ELR (cell line): ENCODE measurements at places on chromosomes 6 and 20.

DNA sequence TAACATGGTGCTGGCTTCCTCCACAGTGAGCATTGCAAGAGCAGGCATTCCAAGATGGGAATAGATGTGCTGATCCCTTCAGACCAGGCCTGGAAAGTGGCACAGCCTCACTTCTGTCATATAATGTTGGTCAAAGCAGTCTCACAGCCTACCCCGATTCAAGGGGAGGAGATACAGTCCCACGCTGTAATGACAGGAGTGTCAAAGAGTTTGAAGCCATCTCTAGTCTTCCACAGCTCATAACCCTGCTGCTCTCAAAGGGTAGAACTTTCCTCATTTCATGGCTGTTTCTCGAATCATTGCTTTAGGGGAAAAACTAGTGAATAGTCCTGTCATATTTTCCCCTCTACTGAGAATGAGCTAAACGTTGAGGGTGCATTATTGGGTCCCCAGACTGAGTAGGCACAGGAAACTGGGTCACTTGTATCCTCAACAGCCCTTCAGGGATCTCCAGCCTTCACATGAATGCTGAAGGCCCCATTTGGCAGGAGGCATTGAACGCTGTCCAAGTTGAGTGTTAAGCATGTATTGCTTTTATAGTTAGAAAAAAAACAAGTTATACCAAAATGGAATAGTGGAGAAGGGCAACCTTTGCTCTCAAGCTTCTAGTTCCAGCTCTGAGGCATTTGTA lies 27.3 kb downstream of the DTD1 start:
- no peak for DNase-seq

GRCh38 chr6:88983532-88983931 lies 20.1 kb upstream of the RNGTT start:
- DNase-seq = peak; percentile 51

GRCh38 chr6:43924222-43924702 lies 154.3 kb downstream of the VEGFA start:
- DNase-seq = peak; percentile 28

DNA sequence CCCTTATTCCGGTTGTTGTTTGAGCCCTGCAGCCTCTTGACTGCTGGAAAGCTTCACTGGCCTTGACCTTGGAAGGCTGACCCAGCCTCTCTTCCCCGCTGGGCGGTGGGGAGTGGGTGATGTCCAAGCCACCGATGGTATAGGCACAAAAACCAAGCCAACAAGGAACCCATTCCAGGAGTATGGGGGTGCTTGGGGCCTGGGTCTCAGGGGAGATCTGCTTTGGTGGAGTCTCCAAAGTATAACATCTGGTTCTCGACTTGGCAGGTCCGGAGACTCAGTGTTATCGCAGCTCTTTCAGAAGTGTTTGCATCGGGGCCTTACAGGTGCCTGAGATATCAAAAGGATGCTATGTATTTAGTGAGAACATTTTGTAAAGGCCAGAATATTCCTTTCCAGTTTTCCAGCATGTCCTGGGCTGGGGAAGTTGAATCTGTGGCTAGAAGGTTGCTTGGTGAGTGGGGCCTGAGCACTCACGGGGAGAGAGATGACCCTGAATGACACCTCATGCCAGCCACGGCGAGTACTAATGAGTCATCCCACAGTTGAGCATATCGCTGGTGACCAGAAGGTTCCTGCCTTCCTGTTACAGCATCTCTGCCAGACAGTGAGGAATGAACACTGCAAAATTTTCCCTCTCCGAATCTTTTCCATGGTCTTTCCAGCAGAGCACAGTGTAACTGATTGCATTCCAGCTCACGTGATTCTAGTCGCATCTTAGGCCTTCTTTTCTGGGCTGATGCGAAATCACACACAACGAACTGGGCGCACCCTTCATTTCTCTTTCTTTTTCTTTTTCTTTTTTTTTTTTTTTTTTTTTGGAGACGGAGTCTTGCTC lies 133.9 kb downstream of the ZDHHC14 start:
- DNase-seq = peak; percentile 88

DNA sequence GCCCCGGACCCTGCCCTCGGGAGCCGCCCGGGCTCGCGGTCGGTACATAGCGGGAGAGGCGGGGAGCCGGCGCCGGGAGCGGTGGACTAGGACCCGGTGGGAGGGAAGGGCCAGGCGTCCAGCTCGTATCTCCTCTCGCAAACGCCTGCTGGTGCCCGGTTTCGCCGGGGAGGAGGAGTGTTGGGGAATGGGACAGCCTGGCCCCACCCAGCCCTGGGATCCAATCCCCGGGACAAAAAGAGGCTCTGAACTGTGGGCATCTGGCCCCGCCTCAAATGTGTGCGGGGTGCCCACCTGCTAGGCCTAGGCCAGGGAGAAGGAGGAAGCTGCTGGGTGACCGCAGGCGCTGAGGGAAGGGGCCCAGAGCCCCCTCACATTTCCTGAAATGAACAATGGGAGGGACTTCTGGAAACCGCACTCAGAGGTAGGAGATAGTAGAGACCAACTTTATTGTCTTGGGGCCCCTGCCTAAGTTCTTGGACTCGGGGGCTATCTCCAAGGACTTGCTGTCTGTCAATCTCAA lies at the start of gene KCNK17:
Gene KCNK17, minus strand, starts transcription at position 147 of the 523 bp plus-strand sequence. Its CDS starts 99 bp downstream, at position 48.
- no peak for DNase-seq

DNA sequence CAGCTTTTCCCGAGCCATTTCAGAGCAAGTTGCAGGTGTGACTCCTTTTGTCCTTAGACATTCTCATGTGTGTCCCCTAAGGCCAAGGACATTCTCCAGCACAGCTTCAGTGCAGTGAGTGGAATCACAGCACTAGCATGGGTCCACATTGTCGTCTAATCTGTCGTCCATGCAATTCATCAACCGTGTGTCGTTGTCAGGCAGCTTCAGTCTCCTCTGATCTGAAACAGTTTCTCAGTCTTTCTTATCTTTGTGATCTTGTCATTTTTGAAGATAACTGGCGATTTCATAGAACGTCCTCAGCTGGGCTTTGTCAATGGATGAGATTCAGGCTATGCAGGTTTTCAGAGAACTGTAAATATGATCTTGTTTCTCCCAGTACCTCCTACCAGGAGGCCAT lies 31.7 kb downstream of the CST2 start:
- no peak for DNase-seq

DNA sequence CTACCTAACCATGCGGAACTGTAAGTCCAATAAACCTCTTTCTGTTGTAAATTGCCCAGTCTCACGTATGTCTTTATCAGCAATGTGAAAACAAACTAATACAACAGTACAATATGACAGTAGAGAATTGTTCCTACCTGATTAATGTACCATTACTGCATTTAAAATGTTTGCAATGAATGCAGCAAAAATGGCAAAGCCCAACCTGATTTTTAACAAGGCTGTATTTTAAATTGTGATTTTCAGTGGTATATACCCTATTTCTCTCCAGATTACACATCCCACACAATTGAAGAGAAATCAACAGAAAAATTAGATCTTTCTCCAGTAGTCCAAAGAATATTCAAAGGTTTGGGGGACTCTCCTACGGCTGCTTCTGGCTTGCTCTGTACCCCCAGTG lies 3.3 kb upstream of the PCSK2 start:
- no peak for DNase-seq

GRCh38 chr6:37460805-37461204 lies 27.8 kb downstream of the CMTR1 start:
- DNase-seq = no peak

DNA sequence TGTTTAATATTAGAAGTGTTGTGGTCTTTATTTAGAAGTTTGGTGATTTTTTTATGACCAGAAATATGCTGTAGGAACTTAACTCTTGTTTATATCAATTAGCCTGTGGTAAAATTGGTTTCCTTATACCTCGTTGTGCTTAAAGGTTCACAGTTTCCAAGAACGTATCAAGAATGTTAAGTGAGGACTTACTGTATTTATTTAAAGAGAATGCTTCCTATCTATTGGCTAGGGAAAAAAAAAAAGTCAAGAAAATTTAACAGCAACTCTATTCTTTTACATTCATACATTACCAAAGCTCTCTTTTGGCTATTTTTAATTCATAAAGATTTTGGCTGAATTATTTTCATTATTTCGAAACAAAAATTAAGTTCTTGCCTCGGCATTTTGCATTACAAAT lies 1.6 kb downstream of the KIAA0319 start:
- DNase-seq = no peak

DNA sequence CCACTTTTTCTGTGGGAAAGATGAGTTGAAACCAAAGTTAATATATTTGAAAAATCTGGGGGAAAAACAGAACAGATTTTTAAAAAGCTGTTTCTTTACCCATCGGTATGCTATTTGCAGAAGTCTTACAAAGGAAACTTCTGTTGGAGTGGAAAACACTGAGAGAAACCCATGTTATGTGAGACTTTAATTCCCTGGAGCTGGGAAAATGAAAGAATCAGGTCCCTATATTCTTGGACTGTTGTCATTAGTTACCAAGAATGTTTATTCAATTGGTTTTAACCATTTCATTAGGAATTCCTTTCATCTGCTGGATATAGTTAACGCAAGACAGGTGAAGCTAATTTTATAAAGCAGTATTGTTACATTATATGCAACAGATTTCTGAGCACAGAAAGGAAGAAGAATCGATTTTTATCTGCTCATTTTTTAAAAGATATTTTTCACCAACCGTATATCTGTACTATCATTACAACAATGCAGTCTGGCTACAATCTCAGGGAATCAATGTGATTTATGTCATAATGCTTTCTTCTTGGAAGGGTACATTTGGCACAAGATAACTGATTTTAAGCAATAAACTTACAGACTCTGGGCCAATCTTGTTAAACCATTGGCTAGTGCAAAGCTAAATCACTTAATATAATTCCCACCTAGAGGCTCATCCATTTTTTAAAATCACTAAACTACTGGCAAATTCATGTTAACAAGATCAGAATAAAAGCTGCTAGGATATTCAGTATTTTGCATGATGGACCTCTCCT lies 170.0 kb downstream of the MOXD1 start:
- no peak for DNase-seq

DNA sequence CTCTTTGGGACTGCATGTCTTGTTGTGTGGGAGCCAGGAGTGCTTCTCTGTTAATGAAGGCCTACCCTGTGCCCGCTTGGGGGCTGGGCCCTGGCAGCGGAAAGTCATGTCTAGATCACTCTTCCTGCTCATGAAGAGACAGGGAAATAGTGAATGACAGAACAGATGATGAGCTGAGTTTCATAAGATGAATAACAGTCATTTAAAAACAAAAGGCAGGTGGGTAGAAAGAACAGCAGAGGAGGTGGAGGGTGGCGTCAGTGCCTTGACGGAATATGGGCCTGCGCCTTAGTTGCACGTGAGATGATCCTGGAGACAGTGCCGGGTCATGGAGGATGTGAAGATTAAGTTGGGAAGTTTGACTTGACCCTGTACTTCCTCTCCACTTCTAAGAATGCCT lies 85.5 kb downstream of the ARID1B start:
- no peak for DNase-seq

GRCh38 chr20:16517946-16518783 lies 55.1 kb downstream of the KIF16B start:
- DNase-seq = peak; percentile 47

DNA sequence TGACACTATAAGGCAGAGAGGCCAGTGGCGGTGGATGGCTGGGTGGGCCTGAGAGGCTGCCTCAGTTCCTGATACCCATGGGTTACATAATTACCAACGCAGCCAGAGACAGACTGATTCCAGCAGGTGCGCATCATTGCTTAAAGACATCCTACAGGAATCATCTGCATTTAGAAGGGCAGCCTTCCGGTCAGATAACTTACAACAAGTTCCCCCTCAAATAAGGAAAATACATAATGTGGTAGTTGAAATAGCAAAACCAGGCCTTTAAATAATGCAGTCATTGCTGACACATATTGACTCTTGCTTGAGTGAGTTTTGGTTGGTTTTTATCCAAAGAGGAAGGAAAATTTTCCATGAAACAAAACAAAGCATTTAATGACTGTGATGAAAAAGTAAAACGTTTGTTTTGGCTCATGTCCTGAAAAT lies 81.9 kb downstream of the SIM1 start:
- no peak for DNase-seq

GRCh38 chr20:5991623-5992441 lies 41.4 kb downstream of the MCM8 start:
- peak; percentile 65 for DNase-seq

DNA sequence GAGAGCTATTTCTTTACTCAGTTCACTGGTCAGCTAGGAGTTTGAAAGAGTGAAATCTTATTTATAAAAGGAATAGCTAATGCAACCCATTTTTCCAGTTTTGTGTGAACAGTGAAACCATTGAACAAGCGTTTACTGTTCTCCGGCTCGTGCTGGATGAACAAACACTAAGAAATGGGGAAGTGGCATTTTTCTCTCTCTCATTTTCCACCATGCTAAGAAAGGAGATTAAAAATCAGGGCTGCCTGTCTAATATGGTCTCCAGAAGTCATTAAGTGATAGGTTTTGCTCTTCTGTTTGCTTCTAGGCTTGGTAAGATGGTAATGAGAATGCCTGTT lies 774 bp upstream of the SFT2D1 start:
- no peak for DNase-seq

GRCh38 chr6:5159162-5159561 lies 74.0 kb downstream of the PPP1R3G start:
- DNase-seq = no peak

GRCh38 chr6:116369540-116369939 lies 1.2 kb upstream of the DSE start:
- DNase-seq = no peak

DNA sequence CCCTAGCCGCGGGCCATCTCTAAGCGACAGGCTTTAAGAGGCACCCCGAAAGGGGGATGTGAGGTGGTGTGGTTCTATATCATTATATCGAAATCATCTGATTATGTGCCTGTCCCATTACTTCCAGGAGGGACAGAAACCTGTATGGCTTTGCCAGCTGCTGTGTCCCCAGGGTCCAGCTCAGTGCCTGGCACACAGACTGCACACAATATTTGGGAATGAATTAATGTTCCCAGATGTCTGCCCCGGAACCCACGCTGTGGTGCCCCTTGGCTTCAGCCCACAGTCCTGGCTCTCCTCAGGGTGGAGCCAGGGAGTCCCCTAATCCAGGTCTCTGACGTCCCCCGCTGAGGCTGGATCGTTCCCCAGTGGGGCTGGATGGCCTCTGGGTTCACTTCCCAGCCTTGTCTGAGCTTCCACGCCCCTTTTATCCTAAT lies 8.9 kb upstream of the AHCY start:
- peak; percentile 39 for DNase-seq
